Renal cortical epithelial cell (primary cell): ENCODE measurements at places on chromosomes 5 and 9. TPM values are rescaled to one million over a fixed set of nuclear protein-coding genes. Genes with fewer than 3 reads are reported as not detected.

Gene CENPK
- total RNA-seq = 5.0 and 21.4 TPM in 2 replicates

- peak; percentile 93 for DNase-seq
These were observed 144.4 kb downstream of the SLC12A2 start for GRCh38 chr5:128228008-128228407.

- DNase-seq = no peak
These were observed 248.0 kb downstream of the NR3C1 start for GRCh38 chr5:143155455-143155854.

GRCh38 chr9:85742597-85742936 is 813 bp upstream of the AGTPBP1 start:
- DNase-seq = peak; percentile 52

Gene PCDHA3
- 0.17 and 1.3 TPM in 2 replicates for total RNA-seq

DNA sequence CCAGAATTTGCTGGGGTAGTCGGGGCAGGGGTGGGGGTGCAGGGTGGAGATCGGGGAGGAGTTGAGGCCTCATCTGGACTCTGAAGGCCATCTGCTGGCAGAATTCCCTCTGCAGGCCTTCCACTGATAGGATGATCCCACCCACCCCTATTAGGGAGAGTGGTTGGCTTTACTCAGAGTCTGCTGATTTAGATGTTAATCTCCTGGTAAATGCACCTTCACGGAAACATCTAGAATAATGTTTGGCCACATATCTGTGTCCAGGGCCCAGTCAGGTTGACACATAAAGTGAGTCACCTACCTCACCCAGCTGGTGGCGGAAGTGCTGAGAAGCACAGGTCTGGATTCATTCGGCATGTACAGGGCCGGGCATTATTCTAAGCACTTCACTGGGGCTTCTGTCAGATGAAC is 50.0 kb downstream of the DAPK1 start:
- peak; percentile 83 for DNase-seq

Gene GPR150
- 0.69 TPM in 1 of 2 replicates, not detected in the other for total RNA-seq

Gene NPM1
- total RNA-seq = 1,217 and 1,585 TPM in 2 replicates

GRCh38 chr5:119470851-119471451 is 18.7 kb downstream of the HSD17B4 start:
- DNase-seq = peak; percentile 45

GRCh38 chr5:149320791-149321330 is 24.4 kb upstream of the GRPEL2 start:
- peak; percentile 98 for DNase-seq

GRCh38 chr9:135017899-135018298 is 69.6 kb upstream of the OLFM1 start:
- no peak for DNase-seq

Gene BRINP1
- 1.5 and 7.5 TPM in 2 replicates for total RNA-seq

Gene DNAH5
- 3.6 and 7.7 TPM in 2 replicates for total RNA-seq

Gene PCDHA4
- 4.2 and 9.6 TPM in 2 replicates for total RNA-seq

DNA sequence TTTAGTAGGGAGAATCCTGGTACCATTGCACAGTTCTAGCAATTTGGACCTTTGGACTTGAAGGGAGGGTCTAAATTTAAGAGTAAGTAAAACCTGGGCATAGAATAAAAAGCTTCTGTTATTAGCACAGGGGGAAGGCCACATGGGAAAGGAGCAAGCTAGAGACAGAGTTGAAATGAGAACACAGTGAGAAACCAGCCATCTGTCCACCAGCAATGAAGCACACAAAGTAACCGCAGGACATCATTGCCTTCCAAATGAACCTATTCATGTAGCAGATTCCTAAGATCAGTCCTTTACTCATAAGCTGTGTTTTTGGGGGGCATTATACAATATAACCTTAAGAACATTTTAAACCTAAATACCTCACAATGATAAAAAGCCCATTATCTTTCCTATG is 407.4 kb downstream of the HCN1 start:
- DNase-seq = no peak

- no peak for DNase-seq
These were observed 27.7 kb upstream of the BARHL1 start for GRCh38 chr9:132554755-132555154.

DNA sequence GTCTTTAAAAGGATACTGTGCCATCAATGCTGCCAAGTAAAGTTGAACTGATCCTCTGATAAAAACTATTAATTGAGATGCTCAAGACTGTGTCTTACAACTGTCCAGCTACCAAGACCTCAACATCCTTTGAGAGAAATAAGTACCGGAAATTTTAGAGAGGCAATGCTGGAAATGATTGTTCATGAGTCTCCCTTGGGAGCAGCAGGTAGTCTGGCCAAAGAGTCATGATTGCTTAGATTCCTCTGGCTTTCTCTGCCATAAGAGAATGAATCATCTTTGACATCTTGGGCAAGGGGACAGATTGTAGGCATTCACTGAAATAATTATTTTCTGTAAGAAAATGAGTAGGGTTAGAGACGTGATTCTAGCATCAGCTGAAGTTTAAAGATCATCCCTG is 466.6 kb upstream of the DAB2 start:
- peak; percentile 5 for DNase-seq

DNA sequence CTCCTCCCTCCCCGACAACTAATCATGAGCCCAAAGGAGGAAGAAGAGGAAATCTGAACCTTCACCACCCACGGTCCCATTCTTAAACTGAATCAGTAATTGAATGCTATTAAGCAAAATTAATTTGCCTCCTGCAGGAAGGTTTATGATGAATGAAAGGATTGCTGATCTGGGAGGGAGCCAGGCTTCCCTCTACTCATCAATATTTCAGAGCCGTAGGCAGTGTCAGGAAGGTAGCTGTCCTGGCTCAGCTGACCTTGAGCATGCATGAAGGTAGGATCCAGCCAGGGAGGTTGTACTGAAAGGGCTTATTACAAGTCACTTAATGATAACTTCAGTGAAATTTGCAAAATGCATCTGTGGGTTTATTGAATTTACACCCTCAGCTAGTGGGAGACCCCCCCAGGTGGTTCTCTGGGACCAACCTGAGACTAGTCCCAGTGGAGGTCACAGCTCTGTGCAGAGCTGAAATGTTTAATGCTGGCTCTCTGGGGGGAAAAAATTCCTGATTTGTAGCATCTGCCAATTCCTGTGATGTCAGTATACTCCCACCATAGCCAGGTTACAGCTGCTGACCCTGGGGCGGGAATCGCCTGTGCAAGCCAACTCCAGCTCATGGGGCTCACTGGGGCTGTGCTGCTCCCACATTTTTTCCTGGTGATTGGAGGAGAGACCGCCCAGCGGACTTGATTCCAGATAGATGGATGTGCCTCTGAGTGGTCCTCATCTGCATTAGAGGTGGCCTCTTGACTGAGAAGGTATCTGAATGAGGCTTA is 47.9 kb upstream of the NCS1 start:
- no peak for DNase-seq

GRCh38 chr9:38689678-38690077 is 30.3 kb downstream of the FAM240B start:
- no peak for DNase-seq

GRCh38 chr9:125475385-125475784 is 213.8 kb downstream of the GAPVD1 start:
- no peak for DNase-seq

GRCh38 chr5:119021149-119021732 is 32.9 kb upstream of the DTWD2 start:
- DNase-seq = no peak

DNA sequence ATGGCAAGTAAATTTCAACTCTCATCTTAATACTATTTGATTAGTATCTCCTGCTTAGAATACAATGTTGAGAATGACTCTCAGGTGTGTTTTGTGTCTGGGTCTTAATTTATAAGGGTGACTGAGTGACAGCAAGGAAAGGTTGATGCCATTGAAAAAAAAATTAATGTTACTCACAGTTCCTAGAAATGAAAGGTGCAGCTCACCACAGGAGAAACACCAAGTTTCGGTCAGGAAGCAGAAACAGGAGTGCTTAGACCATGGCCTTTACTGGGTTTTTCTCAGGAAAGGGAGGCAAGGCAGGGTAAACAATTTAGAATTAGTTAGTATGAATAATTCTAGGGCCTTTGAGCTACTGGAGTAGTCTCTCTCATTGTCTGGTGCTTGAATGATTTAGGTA is 159.2 kb upstream of the C9orf72 start:
- no peak for DNase-seq

DNA sequence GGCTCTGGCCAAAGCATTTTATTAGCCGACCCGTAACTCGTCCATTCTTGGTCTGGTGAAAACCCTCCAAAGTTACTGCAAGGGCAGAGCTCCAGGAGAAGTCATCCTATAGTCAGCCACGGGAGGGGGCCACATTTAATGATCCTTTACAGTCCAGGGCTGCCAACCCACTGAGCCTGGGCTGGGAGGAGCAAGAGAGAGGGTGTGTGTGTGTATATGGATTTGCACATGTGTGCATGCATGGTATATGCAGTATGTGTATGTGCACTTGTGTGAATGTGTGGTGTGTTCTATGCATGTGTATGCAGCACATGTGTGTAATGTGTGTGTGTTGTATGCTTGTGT is 4.2 kb upstream of the RASGEF1C start:
- DNase-seq = no peak

Gene ORM2
- not detected in 2 replicates for total RNA-seq

DNA sequence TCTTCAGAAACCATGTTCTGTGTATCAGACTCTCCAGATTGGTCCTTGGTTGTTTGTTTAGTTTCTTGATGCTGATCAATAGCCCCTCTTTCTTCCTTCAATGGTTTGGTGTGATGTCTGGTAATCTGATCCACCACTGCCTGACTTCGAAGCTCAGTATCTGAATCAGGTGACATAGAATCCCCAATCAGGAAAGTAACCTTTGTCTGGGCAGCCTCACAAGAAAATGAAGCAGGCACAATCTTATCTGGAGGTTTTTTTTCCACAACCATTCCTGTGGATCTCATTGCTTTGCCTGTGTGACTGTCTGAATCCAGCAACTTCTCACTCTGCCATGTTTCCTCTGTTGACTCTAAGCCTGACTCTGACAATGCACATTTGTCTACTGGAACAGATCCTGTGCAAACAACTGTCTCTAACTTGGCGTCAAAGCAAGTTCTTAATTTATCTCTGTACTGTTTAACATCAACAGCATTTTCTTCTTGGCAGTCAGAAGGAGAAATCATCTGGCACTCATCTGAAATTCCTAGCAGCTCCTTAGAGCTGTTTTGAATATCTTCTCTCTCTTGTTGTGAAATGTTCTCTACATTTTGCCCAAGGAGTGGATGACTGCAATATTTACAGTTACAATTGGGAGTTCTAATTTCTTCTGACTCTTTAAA is 37.1 kb upstream of the RAPGEF6 start:
- peak; percentile 23 for DNase-seq

DNA sequence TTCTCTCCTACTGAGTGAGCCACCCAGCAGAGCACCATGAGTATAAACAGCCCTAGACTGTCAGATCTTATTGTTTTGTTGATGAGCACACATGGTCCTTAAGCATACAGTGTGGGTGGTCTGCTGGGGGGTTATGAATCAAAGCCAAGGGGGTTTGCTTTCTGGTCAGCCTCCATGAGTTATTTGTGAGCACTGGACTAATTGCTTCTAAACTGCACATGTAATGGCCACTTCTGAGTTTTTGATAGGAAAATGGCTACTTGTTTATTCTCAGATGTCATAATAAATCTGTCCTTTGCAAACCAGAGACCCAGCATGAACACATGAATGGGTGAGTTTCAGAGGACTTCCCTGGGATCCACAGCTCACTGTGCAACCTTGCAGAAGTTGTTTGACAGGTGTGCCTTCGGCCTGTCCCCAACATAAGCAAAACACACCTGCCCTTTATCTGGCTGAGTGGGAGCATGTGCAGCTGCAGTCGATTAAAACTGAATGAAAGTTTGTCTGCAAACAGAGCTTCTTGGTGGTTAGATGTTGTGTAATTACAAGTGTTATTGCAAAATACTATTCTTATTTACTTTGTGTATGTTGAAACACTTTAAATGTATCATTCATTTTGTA is 35.9 kb downstream of the MAMDC2 start:
- peak; percentile 58 for DNase-seq

Gene CCDC180
- 0.17 and 1.5 TPM in 2 replicates for total RNA-seq

Gene DDX4
- not detected in 2 replicates for total RNA-seq

DNA sequence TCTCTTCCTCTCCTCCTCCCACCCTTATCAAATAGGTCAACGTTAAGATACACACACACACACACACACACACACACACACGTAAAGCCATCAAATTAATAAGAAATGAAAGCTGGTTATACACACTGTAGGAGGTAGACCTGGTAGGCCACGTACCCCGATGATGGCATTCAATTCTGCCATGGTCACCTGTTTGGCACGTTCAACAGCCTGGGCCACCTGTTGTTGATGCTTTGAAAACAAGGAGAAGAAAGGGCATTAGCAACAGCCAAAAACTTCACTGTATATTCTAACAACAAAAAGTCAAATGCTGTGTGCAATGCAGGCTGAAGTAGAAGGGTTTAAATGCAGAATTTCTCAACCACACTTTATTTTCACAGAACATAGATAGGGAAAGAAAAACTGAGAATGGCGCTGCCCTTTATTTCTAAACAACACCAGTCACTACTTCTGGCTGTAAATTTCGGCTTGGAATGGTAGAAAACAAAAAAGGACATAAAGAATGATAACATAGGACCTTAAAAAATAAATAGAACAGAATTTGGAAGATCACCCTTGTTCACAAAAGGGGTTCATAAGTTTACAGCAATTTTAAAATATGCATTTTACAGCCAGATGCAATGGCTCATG is 37.2 kb downstream of the TLE1 start:
- DNase-seq = no peak

DNA sequence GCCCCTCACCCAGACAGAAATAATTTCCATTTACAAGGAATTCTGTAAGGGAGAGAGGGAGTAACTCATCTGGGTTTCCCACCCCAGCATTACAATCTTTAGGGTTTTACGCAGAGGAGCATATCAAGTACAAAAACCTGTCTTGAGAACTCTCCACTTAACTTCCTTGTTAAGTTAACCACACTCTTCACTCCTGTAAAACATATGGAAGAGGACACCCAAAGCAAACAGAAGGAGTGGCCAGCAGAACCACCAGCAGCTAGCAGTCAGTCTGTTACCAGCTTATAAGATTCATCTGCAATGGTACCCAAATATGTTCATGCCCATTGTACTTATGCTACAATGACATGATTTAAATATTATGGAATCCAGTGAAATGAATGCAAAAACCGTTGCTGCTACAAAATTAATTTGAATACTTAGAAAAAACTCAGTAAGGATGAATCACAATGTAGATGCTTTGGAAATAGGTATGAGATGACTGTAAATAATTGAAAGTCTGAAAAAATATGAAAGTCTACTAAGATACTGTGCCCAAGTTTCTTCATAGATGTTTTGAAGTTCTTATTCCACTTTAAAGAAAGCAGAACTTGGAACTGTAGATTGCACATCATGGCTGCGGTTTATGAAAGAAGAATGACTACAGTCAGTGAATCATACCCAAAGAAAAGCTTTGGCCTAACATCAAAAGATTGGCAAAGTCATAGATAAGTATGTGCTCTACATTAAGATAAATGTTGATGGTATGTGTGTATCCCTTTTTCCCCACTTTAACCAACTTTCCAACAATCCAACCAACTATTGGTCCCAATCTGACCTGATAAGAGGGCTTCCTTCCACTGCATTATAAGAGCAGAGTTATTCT is 233.6 kb downstream of the ACTL7B start:
- no peak for DNase-seq

Gene TEK
- total RNA-seq = 0.15 and 0.35 TPM in 2 replicates

- DNase-seq = peak; percentile 41
These were observed 224.6 kb downstream of the AGTPBP1 start for GRCh38 chr9:85516976-85517637.

Gene PKD2L2
- 0.05 TPM in 1 of 2 replicates, not detected in the other for total RNA-seq

Gene UBAP2
- total RNA-seq = 30.9 and 40.4 TPM in 2 replicates

GRCh38 chr5:140481758-140482157 is 65.7 kb upstream of the EIF4EBP3 start:
- no peak for DNase-seq
